T-helper 9 cell (primary cell): ENCODE measurements at places on chromosomes 7 and 10.

DNA sequence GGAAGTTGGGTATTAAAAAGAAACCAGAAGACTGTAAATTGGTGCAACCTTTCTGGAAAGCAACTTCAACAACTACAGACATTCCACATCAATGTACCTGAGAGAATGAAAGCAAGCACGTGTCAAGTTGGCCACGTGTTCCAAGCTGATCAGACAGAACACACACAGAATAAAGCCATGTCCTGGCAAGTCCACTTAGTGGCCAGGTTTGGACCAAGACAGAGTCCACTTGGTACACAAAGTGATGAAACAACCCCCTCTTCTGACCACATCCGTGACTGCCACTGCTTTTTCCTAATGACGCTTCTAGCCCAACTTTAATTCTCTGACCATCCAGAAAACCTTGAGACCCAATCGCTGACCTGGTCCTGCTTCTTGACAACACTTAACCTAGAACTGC lies 109.4 kb downstream of the ABLIM1 start:
- DNase-seq: no peak

GRCh38 chr7:137975221-137975620 lies 26.7 kb downstream of the CREB3L2 start:
- no peak for DNase-seq

- no peak for DNase-seq
Observed at GRCh38 chr7:28354601-28355402, 57.5 kb upstream of the CREB5 start.

GRCh38 chr10:70807556-70807955 lies 8.2 kb upstream of the SGPL1 start:
- no peak for DNase-seq
